Activated T-helper 1 cell treated with anti-CD3 and anti-CD28 coated beads, Interleukin-12 subunit alpha, Interleukin-12 subunit beta, Interleukin-2, Interleukin-4 antibody, amounts not matched to agents 30 ng/mL and 10 ng/mL and 1 ng/mL, durations not matched to agents 14 hours and 24 hours and 36 hours (primary cell): ENCODE measurements at places on chromosomes 3 and 15. TPM values are rescaled to one million over a fixed set of nuclear protein-coding genes. Genes with fewer than 3 reads are reported as not detected.

GRCh38 chr15:70964686-70965085, 72.1 kb downstream of the LRRC49 start:
- no peak for DNase-seq

- no peak for DNase-seq
These were observed 1017.2 kb downstream of the TUSC7 start for GRCh38 chr3:117726776-117727175.

- no peak for DNase-seq
These were observed 20.1 kb upstream of the GOLGA6L2 start for GRCh38 chr15:23467110-23467600.

DNA sequence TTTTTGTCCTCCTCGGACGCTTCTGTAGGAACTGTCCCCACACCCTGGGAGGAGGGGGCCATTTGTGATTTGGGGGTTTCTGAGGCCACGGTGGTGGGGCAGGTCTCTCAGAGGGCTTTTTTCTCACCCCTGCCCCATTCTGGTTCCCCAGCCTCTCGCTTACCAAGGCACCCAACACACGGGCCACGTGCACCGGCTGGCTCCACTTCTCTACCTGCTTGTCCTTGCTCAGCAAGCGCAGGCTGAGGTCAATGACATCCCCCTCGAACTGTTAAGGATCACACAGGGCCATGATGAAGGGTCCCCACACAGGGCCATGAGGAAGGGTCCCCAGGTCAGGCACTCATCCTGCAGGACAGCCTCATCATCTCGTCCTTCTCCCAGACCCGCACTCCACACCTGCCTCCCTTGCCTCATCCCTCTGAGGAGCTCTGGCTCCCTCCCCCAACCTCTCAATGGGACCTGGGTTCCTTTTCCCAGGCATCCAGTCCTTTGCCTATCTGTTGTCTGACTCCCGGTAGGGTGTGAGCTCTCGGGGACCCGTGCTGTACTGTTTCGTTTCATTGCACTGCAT, 10.6 kb downstream of the EPB42 start:
- no peak for DNase-seq

GRCh38 chr15:29821416-29822099, 710 bp downstream of the TJP1 start:
- no peak for DNase-seq

- no peak for DNase-seq
These were observed 122.0 kb downstream of the KLF13 start for GRCh38 chr15:31448635-31448979.

DNA sequence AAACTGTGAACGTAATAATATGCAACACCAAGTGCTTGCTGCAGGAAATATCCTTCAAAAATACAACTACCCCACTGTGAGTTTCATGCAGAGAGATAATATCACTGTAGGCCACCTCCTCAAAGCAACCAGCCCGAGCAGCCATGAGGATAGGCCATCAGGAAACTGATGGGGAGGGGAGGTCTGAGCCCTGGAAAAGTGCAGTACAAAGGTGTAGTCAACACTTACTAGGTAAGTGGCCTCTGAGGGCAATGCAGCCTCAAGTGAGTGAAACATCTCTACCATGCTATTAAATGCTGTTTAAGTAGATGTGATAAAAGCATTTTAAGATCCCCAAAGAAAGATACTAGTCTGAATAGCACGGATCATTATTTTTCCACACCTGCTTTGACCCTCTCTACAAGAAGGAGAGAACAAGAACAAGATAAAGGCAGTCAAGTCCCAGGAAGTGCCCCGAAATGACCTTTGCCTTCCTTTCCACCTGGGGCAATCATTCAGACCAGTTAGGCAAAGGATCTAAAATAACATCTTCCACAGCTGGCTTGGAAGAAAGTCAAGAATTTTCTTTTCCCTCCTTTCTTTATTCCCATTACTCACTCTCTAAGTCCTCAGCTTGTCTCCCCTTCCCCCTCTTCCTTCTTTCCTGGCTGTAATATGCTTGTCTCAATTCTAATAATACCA, 62.8 kb downstream of the FMN1 start:
- DNase-seq = no peak

GRCh38 chr15:57224664-57225063, 151.6 kb upstream of the CGNL1 start:
- no peak for DNase-seq

- DNase-seq = no peak
These were observed 57.5 kb downstream of the USF3 start for GRCh38 chr3:113638910-113639309.

DNA sequence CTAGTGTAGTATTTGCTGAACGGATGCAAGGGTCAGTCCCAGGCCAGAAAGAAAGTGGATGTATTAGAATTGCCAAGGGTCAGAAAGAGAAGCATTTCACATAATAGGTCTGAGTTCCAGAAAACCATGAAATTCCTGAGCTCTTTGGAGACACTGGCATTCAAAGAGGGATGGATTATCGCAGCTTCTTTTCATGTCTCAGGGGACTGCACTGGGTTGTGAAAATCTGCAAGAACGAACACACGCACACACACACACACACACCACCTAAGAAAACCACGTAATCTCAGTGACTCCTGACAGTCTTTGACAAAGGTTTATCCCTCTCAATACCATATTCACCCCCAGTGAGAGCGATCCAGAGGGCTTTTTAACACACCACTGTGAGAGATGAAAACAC, 57.9 kb downstream of the TIPARP start:
- no peak for DNase-seq

- DNase-seq = no peak
These were observed 91.6 kb downstream of the RASA2 start for GRCh38 chr3:141578202-141578973.

DNA sequence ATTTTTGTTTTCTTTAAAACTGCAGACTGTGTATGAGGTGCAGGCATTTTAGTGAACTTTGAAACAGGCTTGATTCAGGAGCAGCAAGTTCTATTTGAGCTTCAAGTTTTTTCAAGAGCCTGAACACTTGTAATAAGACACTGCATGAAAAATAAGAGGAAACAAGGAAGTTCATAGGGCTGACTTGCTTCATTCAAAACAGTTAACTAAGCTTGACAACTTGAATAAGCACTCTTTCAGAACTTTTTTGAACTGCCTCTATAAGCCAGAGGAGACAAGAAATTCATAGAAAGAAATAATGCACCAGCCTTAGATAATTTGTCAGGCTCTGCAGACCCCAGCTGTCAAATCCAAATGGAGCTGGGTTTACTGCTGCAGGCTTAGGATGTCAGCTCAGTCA, 130.2 kb downstream of the SSR3 start:
- no peak for DNase-seq

DNA sequence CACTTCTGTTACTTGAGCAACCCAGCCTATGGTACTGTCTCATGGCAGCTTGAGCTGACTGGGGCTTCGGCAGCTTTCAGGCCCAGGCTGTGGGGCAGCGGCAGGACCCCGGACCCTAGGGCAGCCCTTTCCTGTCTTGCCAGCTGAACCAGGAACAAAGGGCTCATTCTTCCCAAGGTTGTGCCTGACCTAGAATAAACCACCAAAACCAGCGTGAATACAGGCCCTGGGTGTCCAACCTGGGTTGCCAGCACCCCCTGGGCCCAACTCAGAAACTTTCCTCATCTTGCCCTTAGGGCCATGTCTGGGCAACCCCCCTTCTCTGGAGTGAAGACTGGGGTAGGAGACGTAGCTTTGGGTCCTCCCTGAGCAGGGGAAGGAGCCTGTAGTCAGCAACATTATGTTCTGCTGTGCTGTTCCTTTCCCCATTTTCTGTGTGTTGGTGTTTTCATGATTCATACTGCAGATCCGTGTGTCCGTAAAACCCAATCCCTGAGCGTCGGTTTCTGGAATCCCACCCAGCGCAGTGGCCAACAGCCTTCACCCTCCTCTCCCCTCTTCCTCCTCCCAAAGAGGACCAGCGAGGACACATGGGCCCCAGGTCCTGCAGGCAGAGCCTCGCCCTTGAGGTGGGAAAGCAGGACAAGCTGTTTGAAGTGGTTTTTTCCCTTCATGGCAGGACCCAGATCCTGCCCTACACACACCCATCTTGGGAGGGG, 33.5 kb downstream of the TKT start:
- no peak for DNase-seq

DNA sequence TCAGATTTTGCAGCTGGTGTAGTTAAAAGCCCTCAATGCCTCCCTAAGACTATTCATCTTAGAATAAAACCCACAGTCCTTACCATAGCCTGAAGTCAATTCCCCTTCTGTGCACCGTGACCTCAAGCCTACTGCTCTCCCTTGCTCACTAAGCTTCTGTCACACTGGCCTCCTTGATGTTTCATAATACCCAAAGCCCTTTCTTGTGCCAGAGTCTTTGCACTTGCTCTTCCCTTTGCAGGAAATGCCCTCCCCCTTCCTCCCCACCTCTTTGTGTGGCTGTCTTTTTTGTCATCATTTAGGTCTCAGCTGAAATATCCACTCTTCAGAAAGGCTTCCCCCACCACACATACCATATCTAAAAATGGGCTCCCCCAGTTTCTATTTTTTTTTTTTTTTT, 4.2 kb upstream of the PLEKHO2 start:
- peak; percentile 44 for DNase-seq

DNA sequence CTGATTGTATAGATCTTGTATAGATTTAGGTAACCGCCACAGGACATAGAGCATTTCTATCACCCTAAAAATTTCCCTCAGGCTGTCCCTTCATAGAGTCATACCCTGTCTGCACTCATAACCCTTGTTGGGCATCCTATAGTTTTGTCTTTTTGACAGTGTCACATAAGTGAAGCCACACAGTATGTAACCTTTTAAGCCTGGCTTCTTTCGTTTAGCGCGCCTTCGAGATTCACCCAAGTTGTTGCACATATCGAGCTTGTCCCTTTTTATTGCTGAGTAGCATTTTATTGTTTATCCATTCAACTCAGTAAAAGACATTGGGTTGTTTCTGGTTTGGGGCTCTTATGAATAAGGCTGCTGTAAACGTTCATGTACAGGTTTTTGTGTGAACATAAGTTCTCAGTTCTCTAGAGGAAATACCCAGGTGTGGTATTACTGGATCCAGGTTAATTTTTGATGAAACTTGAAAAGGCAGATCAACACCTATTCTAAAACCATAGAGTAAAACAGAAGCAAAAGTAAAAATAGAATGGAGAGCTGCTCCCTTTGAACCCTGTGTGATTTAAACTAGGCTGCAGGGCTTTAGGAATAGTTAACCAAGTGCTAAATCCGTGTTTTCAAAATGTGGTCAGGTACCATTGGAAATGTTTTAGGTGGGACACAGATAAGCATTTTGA, 49.5 kb downstream of the CD86 start:
- DNase-seq = no peak

DNA sequence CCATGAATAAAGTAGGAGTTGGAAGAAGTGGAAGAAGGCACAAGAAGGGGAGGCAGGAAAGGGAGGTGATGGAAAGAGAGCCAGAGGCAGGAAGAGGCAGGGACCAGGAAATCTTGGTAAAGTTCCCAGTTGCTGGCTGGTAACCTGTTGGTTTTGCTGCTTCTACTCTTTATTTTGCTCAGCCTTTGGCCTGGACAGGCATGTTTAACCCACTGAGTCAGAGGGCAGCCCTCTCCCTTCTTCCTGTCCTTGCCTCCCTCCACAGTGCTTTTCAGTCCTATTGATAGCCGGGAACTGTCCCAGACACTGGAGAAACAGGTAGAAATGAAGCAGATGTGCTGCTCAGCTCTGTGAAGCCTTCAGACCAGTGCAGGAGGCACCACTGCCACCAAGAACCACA, 43.4 kb upstream of the APEH start:
- DNase-seq = no peak

Gene GASK1A
- not detected in 2 replicates for total RNA-seq

Gene ZBBX
- total RNA-seq = not detected in 2 replicates

Gene DAPK2
- total RNA-seq = 8.6 and 8.7 TPM in 2 replicates

Gene LRRC57
- 19.9 TPM in 2 replicates for total RNA-seq

Gene MPI
- 57.7 and 62.8 TPM in 2 replicates for total RNA-seq

Gene GOLGA8M
- 1.1 and 1.5 TPM in 2 replicates for total RNA-seq

Gene DNAJA4
- total RNA-seq = 68.4 and 70.8 TPM in 2 replicates
